Fibroblast of gingiva (primary cell): ENCODE measurements at places on chromosomes 2 and 18.
A peak's percentile ranks its signal among the peaks of the same experiment; 100 is the strongest.

- no peak for DNase-seq
These were observed 35.0 kb upstream of the DOK6 start for GRCh38 chr18:69365658-69366057.

DNA sequence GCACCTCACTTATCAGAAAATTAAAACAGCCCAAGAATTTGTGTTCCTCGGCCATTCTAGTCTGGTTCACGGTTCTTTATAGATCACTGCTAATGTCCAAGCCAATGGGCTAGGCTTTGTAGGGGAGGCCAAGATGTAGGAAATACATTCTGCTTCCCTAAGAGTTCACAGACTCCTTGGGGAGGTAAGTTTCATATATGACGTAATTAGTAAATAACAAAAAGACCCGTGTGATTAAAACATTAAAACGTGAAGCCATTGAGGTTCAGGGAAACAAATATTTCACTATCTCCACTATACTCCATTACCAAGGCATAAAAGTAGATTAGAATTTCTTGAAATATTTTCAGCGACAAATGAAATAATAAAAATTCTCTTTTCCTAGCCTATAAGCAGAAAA, 272.5 kb upstream of the KLHL29 start:
- DNase-seq, result no peak

GRCh38 chr2:43238176-43238575, 11.8 kb upstream of the ZFP36L2 start:
- no peak for DNase-seq

- no peak for DNase-seq
These were observed 13.9 kb downstream of the PCARE start for GRCh38 chr2:29060441-29060840.

DNA sequence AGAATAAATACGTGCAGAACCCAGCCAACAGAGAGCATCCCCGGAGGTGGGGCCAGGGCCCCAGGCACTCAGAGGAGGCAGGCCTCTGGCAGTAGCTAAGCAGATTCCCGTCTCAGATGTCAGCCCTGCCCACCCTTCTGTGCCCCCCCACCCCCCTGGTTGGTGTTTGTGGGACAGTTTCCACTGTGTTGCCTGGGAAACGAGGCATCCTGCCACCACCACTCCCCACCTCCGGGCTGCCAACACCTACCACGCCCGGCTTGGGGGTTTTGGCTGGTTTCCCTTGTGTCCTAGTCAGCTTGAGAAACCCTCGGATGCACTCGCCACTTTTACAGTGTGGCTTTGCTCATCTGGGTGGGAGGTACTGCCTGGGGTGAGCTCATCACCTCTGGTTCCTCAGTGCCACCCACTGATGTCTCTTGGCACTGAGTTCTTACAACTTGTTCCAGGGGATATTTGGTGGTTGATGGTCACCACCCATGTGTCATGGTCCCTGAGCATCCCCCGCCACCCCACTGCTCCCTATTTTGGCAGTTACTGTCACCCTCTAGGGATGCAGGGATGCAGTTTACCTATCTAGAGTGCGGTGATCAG, 72.4 kb upstream of the YWHAQ start:
- DNase-seq, result peak; percentile 89

- DNase-seq, result peak; percentile 96
These were observed 57.9 kb upstream of the KCNE4 start for GRCh38 chr2:222993920-222994650.

DNA sequence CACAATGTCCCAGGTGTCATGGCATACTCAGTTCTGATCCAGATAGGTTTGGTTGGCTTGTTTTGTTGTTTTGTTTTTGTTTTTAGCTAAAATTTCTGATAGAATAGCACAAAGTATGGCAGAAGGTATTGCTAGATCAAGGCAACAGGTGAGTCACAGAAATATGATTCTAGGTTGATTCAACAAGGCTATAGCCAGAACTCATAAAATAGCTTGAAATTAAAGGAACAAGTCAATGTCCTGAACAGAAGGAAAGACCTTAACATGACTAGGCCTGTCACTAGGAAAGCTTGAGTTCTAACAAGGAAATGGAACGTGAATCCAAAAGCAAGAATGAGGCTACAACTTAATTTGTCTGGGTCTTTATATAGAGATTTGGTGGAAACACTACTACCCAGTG, 157.1 kb downstream of the GALNT3 start:
- DNase-seq, result no peak

GRCh38 chr2:30280596-30281434, 49.5 kb downstream of the LBH start:
- DNase-seq, result no peak

GRCh38 chr18:24875286-24875685, 414.8 kb downstream of the HRH4 start:
- DNase-seq, result no peak

DNA sequence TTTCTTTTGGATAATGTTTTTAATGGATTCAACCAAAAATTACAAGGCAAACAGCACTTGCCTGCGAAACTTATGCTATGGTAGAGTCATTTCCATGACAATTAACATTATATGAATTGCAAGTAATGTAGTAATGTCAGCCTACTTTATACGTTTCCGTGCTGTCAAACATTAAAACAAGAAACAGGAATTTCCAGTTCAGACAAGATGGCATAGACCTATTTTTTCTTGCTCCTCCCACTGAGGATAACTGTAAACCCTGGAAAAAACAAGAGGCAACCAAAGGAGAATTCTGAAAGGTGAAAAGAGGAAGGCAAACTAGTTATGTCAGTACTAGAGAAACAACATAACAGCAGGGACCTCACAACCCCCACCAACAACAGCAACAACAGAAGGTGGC, 170.7 kb downstream of the DIS3L2 start:
- no peak for DNase-seq

- no peak for DNase-seq
These were observed 492.8 kb upstream of the FSIP2 start for GRCh38 chr2:185245806-185246205.

GRCh38 chr2:33560017-33560416, 39.1 kb downstream of the FAM98A start:
- DNase-seq, result peak; percentile 14

- DNase-seq, result no peak
These were observed 12.4 kb downstream of the MFF start for GRCh38 chr2:227337442-227337841.

GRCh38 chr2:23662466-23662865, 264.5 kb downstream of the ATAD2B start:
- no peak for DNase-seq

DNA sequence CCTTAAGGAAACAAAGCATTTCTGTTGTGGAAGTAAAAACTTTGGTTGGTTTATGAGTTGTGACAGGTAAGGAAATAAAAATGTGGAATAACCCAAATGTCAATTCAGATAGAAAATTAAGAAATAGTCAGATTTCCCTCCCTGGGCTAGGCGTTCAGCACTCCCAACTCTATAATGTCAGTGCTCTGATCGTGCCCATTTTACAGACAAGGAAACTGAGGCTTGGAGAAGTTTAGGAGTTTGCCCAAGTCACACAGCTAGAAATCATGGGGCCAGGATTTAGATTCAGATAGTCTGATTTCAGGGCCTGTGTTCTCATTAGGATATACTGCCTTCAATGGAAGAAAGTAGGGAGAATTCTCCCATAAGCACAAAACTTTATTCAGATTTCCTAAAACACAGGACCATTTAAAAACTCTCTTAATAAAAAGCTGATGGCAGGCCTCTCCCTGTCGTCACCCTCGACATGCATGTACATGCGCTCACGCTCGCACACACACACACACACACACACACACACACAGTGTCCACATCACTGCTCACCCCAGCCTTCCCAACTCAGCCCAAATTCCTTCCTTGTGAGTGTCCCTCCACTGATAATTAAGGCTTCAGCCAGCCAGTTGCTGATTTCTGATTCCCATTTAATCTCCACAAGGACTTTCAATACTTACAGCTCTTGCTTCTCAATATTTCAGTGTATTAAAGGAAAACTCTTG, 49.1 kb upstream of the SLC14A2 start:
- DNase-seq, result peak; percentile 94

GRCh38 chr2:165757906-165758675, 36.0 kb downstream of the GALNT3 start:
- no peak for DNase-seq

- DNase-seq, result no peak
These were observed 1.4 kb upstream of the ZFP36L2 start for GRCh38 chr2:43227830-43228281.

DNA sequence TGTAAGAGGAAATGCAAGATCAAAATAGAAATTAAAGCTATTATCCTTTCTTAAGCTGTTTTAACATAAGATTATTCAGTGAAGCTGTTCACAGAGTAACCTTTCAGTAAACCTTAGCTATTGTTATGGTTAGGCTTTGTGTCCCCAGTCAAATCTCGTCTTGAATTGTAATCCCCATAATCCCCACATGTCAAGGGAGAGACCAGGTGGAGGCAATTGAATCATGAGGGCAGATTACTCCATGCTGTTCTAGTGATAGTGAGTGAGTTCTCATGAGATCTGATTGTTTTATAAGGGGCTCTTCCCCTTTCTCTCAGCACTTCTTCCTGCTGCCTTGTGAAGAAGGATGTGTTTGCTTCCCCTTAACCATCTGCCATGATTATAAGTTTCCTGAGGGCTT, 424.4 kb downstream of the DSEL start:
- no peak for DNase-seq

DNA sequence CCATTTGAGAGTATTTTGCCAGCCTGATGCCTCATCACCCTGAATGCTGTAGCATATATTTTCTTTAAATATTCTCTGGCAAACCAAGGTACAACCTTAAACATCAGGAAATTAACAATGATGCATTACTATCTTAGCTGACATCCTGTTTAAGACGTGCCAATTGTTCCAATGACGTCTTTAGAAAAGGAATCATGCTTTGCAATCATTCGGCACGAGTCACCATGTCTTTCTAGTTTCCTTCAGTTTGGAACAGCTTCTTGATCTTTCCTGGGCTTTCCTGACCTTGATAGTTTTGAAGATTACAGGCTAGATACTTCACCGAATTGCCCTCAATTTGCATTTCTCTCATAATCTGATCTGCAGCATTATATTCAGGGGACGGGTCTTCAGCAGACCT, 88.2 kb upstream of the GLI2 start:
- peak; percentile 52 for DNase-seq

- DNase-seq, result no peak
These were observed 504.7 kb downstream of the KCNJ3 start for GRCh38 chr2:155203178-155203577.

DNA sequence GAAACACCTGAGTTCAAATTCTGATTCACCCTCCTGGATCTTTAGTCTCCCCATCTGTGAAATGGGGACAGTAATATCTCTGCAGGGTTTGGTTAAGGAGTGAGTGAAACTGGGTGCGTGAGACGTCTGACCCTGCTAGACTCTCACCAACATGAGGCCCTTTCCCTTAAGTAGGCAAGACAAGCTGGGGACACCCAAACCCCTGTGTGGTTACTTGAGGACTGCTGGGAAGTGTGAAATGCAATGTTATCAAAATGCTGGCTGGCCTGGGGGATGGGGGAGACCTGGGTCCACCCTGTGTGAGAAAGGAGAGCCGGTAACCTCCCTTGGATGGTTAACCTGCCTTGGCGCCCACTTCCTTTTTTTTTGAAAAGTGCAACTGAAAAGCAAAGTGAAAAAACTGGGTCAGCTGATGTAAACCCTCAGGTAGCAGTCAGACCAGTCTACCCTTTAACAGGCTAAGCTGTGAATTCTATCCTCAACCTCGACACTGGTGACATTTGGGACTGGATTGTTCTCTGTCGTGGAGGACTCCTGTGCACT, 82.3 kb downstream of the INPP5D start:
- no peak for DNase-seq

DNA sequence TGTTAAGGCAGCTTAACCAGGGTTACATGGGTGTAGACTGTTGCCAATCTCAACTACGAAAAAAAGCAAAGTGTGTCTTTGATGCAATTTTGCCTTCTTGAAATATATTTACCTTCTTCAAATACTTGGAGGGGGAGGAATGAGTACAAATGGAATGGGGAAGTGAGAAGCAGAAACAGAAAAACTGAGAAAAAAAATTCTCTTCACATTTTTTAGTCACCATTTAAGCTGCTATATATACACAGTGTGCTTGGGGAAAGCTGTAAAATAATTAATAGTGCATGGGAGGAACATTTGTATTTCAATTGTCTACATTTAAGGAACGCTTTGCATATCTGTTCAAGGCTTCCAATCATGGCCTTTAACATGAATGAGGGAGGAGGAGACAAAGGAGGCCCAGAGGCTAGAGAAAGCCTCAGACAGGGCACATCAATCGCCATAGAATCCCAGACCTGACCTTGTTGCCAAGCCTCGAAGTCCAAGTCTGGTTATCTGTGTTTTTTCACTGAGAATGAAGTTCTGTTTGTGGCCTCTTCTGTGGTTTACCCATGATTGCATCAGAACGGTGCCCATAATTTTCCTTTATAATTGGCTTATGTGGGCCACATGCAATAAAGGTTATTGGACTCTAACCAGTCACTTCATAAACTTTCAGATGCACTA, 158.6 kb downstream of the PIK3C3 start:
- peak; percentile 15 for DNase-seq

DNA sequence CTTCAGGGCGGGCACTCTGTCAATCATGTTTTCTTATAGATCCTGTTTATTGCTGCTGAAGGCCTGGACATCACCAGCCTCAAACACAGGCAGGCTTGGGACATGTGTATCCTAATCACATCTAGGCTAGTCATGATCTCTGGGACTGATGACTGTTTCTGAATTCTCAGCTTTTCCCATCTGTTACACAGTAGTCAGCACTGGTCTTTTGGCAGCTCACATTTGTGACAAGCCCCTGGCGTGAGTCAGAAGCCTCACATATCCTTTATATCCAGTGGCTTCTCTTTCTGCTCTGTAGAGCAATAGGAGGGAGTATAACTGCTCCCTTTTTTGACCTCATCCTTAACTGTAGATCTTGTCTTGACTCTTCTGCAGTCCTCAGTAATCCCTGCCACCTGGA, 4.5 kb downstream of the SEMA4F start:
- DNase-seq, result peak; percentile 32

- no peak for DNase-seq
These were observed 14.1 kb downstream of the ZFP36L2 start for GRCh38 chr2:43212216-43212835.

- no peak for DNase-seq
These were observed 231.1 kb downstream of the LRP1B start for GRCh38 chr2:141899740-141900139.

DNA sequence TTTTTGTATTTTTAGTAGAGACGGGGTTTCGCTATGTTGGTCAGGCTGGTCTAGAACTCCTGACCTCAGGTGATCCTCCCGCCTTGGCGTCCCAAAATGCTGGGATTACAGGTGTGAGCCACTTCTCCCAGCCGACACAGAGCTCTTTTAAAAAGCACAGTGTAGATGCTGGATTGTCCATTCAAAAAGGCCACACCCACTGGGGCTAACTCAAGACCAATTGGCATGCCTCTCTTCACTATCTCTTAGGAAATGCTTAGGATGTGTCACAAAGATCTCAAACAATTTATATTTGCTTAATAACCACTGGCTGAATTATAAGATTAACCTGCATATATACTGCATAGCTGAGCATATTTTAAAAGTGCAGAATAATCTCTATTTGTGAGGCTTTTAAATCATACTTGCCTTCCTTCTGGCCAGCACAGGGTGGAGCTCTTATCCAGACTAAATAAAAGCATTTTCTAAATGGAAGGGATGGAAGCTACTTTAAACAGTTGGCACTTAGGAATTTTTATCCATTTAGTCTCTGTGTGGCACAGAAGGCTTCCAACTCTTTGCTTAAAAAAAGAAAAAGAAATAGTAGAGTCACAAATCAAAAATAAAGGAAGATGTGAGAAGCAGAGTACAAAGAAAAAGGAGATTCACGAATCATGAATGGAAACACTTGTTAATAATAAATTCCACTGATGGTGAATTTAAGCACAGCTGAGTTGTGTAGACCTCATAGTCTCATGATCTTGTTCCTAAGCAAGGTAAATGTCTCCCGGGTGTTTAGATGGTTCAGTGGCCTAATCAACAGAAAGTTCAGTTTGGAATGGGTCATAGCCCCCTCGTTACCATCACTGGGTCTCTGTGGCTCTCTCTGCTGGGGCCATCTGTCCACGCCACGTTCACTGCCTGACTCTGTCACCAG, 22.4 kb downstream of the CRYGD start:
- DNase-seq, result peak; percentile 6
